ENCODE measurements at places on chromosomes 1 and 21.

GRCh38 chr1:205936846-205937586, 6.2 kb downstream of the SLC26A9 start:
- DNase-seq = no peak

- DNase-seq = no peak
These were observed 19.9 kb downstream of the REG4 start for GRCh38 chr1:119791377-119791776.

DNA sequence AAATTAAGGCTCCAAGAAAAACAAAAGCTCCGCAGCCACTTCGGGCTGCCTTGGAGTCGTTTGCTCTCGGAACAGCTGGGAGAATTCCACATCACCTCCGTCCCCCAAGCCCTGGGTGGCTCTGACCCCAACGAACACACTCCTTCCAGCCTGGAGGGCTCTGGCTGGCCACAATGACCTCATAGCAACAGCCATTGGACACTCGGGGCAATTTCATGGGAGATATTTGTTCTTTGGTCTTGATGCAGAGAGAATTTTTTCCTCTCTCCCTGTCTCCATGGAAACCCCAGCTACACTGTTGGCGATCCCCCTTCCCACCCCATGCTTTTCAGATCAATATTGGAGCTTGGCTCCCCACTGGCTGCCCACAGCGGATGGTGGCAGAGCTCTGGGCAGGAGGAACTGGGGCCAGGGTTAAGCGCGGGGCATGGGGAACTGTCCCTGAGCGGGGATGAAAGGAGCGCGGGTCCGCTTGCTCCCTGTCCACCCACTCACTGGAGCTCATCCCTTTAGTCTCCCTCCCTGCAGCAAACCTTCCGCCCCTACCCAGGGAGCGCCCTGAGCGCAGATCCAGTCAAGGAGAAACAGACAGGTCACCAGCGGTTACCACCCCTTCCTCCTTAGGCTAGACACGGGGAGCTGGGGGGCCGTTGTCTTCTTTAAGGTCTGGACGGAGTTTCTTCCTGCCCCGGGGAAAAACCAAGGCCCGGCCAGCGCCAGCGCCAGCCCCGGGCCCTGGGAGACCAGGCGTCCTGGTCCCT, 1.2 kb downstream of the WNT4 start:
- no peak for DNase-seq

- no peak for DNase-seq
These were observed 54.1 kb downstream of the NPHP4 start for GRCh38 chr1:5938101-5938646.

DNA sequence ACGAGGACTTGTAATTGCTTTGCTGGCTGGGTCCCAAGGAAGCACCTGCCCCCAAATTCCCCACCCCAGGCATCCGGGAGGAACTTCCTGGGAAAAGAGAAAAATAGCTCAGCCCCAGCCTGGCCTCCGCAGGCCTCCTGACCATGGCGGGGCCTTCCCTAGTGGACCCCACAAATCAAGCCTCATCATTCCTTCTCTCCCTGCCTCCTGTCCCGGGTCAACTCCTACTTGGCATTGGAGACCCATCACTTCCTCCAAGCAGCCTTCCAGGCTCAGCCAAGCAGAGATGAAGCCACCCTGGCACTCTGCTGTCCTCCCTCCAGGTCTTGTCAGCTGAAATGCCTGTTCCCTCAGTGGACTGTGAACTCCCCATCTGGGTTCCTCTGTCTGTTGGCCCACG, 38.0 kb downstream of the AJAP1 start:
- no peak for DNase-seq

- DNase-seq = no peak
These were observed 256.7 kb downstream of the KIF26B start for GRCh38 chr1:245411245-245412036.

DNA sequence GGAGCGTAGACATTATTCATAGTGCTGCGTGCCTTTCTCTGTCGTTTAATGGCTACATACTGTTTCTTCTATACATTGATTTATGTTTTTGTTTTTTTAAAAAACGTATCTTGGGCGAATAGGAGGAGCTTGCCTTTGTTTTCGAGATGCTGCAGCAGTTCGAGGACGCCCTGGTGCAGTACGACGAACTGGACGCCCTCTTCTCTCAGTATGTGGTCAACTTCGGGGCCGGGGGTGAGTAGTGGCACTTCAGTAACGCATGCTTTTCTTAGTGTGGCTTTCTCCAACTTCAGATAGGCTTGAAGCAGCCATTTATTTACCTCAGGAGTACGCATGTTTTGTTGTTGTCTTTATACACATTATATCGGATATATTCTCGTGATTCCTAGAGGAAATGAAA, 46.9 kb downstream of the TRAPPC10 start:
- no peak for DNase-seq

GRCh38 chr1:22122273-22123070, 20.4 kb downstream of the WNT4 start:
- no peak for DNase-seq

DNA sequence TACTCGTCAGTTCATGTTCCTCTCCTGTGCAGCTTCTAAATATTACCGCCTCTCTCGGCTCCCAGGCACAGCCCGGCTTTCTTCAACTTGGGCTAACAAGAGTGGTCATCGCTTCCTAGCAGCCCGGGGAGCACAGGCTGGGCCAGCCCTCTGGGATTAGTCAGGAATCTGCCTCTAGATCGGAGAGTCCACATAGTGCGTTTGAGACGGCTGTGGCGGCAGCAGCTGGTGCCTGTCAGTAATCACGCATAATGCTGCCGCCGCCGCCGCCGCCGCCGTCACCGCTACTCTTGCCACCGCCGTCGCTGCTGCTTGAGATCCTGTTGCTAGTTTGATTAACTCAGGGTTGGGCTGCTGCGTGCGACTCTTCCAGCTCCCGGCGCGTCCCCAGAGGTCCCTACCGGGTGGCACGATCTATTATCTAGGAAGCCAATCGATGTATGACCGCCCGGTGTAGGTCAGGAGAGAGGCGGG, at the start of gene RXRG:
RXRG (minus strand) TSS at position 230 of the 474 bp plus-strand sequence. CDS start 233 bp downstream, outside the sequence.
- DNase-seq = peak; percentile 61

- DNase-seq = no peak
These were observed 31.4 kb downstream of the FAAP20 start for GRCh38 chr1:2163205-2163604.

DNA sequence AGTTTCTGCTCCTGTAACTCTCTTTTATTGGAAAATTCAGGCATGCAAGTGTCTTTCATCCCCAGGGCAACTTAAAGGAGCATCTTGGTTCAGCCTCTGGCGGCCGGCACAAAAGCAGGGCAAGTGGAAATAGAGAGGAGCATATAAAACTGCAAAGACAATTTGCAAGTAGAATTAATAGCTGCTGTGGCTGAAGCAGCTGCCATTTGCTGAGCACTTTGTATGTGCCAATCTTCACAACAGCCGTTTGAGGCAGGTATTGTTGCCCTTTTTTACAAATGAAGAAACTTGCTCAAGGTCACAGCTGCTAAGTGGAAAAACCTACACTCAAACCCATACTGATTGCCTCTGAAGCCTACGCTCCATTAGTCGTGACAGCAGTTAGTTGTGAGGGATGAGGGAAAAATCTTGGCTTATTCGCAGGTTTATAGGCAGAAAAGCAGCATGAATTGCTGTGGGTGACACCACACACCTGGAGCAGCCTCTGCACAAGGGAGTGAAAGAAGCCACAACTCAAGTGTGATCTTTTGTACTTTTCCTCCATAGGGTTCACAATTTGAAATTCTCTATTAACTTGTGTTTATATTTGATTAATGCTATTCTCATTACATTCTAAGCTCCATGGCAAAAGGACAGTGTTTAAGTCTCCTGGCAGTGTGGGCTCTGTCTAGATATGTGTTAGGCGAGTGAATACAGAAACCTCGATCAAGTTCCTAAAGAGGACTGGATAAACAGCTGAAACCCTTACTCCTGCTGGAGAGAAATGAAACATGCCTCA, 99.0 kb upstream of the BEND5 start:
- DNase-seq = no peak

All from sciatic nerve (tissue), 2 donors.